ENCODE measurements at places on chromosomes 3 and 15.

DNA sequence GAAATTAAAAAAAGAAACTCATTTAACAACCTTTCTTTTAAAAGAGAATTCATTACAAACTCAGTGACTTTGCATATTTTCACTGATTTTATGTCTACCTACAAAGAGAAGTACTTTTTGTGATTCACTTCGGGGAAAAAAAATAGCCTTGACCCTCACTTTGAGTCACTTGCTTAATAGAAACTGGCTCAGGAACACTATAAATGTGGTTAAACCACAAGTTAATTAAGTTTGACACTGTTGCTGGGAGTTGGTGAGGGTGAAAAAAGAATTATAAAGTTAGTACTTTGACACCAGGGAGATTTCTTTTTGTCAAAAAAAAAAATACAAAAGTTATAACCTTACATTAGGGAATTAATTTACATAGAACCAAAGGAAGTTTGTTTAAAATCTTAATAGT, 810.9 kb downstream of the NR2F2 start:
- DNase-seq, result no peak

GRCh38 chr15:33021806-33022389, 172.6 kb downstream of the FMN1 start:
- DNase-seq, result no peak

- no peak for DNase-seq
Observed at GRCh38 chr3:195546130-195546560, 3.0 kb upstream of the PPP1R2 start.

GRCh38 chr3:124532071-124532470, 198.2 kb upstream of the UMPS start:
- DNase-seq, result no peak

GRCh38 chr3:71591101-71591500, 7.6 kb upstream of the FOXP1 start:
- no peak for DNase-seq

GRCh38 chr3:147940405-147941193, 531.4 kb downstream of the ZIC1 start:
- no peak for DNase-seq

DNA sequence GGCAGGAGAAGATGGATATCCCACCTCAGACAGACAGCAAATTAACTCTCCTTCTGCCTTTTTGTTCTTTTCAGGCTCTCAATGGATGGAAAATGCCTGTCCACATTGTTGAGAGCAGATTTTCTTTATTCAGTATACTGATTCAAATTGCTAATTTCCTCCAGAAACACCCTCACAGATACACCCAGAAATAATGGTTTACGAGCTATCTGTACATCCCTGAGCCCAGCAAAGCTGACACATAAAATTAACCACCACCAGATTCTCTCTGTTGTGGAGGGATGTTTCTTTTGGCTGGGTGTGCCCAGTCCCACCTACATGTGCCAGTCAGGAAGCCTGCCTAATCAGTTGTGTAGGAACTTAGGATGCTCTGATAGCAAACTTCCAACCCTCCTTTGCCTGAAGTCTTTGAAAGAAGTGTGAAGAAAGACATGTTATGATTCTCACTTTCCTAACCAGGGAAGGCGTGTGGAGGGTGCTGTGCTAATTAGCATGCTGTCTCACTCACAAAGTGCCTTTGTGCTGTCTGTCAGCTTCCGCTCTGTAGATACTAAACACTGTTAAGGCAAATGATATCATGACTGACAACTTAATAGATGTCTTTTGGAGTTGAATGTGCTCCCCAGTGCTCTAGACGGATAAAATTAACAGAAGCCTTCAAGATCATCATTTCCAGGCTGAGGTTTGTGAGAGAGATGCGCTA, 208.5 kb downstream of the CLSTN2 start:
- DNase-seq, result no peak

- no peak for DNase-seq
Observed at GRCh38 chr3:133074977-133075376, 36.8 kb downstream of the TMEM108 start.

- no peak for DNase-seq
Observed at GRCh38 chr15:78092261-78093041, at the start of gene SH2D7. Gene SH2D7 (plus strand): TSS chr15:78092561. CDS start chr15:78092585, 24 bp downstream.

DNA sequence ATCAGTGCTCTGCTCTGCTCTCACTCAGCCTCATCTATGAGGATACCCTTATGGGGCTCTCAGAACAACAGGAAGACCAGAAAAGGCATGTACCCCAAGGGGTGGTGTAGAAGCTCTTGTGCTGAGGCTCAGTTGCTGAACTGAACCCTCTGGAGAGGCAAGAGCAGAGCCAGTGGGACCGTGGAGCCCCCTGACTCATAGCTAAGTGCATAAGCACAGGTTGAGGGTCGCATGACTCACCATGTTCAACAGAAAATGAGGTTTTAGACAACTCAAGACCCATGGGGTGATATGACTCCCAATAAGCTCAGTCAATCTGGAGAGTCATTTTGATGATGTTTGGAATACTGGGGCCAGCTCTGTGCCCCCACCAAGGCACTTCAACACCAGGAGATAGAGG, 37.3 kb downstream of the CRYGS start:
- no peak for DNase-seq

DNA sequence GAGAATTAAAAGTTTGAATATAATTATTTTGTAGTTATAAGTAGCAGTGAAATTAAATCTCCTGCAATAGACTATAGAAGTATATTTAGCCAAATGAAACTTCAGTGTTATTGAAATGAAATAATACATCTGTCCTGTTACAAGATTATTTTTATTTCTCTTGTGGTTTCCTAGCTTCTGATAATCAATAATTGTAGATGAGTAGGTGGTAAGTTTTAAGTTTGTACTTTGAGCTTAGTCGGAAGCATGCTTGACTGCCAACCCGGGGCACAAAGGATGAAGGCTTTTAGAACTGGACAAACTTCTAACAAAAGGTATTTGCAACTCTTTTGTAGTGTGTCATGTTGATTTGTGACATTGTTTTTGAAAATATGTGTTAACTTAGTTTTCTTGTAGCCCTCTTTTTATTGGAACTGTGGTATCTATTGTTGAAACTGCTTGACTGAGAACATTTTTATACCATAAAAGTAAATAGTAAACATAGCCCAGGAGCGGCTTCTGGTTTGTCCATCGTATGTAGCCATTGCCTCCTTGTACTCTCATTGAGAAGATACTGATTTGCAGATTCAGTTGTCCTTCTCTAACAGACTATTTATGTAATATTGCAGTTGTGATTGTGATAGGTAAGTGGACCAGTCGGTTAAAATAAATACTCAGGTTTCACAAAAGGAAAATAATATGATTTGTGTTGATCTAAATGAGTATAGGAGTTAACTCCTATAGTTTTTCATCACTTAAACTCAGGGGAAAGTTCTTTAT, 2.9 kb downstream of the CTNNB1 start:
- no peak for DNase-seq

- no peak for DNase-seq
Observed at GRCh38 chr15:66600240-66600627, 34.4 kb upstream of the LCTL start.

DNA sequence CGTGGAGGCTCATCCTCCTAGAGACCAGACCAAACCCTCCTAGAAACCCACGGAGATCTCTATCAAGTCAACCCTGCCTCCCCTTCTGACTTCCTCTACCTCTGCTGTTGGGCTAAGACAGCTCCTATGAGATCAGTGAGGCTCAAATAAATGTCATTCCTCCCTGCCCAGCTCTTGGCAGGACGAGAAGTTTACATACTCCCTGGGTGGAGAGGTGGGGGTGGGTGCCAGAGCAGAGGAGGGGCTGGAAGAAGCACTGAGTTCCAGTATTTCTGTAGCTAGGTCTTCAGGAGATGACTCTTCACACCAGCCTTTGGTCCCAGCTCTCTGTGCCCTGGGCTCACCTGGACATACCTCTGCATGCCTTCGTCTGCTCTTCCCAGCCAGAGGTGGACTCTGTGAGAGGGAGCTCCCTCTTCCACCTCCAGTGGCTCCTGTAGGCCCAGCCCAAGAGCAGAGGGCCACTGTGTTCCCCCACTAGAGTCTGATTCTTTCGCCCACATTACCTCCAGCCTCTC, 42.4 kb upstream of the TLE3 start:
- DNase-seq, result no peak

- DNase-seq, result no peak
Observed at GRCh38 chr3:66153481-66154443, 67.0 kb upstream of the SLC25A26 start.

DNA sequence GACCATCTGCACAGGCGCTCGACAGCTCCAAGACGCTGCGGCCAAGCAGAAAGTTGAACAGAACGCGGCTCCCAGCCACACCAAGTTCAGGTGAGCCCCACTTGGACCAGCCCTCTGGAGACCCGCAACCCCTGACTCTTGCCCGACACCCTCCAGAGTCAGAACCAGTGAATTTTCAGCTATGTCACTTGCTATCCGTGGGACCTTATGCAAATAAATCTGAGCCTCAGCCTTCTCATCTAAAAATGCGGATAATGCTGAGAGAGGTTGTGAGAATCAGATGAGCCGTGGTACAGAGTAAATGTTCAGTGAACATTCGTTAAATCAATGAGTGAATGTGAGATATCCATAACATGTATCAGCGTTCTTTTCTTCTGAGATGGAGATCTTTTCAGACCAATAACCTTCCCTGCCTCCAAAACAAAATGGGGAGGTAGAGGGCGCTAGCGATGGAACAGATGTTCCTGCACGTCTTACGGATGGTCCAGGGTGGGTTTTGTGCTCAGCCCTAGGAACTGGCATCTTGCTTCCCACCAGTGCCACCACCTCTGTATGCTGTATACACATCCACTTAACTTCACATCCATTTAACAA, 524 bp downstream of the MRPS11 start:
- no peak for DNase-seq

DNA sequence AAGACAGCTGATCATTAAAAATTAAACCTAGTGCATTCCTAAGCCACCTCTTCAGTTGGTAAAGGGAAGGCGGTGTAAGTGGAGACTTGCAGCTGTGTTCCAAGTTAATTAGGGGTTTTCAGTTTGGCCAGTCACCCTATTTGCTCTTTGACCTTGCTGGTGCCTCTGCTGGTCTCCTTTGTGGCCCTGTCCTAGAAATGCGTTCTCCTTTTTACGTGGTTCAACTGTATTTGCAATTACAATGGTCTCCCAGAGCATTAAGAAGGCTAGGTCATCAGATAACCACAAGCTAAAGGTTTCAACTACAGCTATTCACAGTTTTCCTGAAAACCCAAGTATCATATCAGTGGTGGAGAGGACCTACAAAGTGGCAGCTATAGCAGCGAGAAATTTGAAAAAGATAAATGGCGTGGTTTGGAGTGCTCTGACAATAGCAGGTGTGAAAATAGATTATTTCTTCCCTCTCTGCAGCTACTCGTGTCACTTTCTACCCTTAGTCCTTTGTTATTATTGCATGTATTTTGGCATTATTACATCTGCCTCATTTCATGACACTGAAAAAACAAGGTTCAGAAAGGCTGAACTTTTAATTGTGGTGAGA, 203.5 kb upstream of the TBC1D5 start:
- DNase-seq, result no peak

GRCh38 chr3:158458464-158458863, 112.5 kb upstream of the MLF1 start:
- DNase-seq, result no peak

DNA sequence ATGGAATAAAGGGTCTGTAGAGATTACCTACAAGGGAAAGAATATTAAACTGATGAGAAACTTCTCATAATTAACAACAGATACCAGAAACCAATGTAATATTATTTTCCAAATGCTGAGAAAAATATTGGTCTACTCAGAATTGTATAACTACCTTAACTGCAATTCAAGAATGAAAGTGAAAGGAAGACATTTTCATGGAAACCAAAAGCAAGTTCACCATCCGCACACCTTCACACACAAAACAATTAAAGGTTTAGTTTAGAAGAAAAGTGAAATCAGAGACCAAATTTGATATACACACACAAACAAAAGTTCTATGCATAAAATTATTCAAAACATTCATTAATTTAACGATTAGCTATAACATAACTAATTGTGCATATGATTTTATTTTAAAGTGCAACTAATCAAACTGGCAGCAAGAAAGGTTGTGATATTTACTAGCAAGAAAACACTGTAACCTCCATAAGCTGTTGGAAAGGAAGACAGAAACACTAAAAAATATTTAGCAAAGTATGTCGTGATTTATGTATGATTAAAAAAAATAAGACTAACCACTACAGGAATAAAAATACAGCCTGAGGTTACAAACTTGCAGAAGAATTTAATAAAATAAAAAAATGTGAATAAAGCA, 395.5 kb downstream of the FGF12 start:
- DNase-seq, result no peak

GRCh38 chr3:61162965-61163364, 88.3 kb downstream of the FHIT start:
- no peak for DNase-seq

GRCh38 chr3:40663280-40663679, 138.5 kb downstream of the ZNF621 start:
- no peak for DNase-seq

- no peak for DNase-seq
Observed at GRCh38 chr3:69463531-69463930, 77.6 kb upstream of the FRMD4B start.

GRCh38 chr3:31896648-31897433, 84.2 kb downstream of the OSBPL10 start:
- DNase-seq, result no peak

DNA sequence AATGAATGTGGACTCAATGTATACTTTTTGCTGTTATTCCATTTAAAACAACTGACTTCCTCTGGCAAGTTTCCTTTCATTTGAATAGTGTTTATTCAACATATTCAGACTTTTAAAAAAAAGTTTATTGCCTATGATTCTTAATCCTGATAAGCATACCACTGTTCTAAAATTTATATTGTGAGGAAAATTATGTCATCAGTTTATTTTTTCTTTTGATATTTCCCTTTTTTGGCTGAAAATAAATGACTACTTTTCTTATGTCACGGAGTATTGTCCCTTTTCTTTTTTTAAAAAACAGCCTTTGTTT, 109.5 kb downstream of the CDIN1 start:
- no peak for DNase-seq

DNA sequence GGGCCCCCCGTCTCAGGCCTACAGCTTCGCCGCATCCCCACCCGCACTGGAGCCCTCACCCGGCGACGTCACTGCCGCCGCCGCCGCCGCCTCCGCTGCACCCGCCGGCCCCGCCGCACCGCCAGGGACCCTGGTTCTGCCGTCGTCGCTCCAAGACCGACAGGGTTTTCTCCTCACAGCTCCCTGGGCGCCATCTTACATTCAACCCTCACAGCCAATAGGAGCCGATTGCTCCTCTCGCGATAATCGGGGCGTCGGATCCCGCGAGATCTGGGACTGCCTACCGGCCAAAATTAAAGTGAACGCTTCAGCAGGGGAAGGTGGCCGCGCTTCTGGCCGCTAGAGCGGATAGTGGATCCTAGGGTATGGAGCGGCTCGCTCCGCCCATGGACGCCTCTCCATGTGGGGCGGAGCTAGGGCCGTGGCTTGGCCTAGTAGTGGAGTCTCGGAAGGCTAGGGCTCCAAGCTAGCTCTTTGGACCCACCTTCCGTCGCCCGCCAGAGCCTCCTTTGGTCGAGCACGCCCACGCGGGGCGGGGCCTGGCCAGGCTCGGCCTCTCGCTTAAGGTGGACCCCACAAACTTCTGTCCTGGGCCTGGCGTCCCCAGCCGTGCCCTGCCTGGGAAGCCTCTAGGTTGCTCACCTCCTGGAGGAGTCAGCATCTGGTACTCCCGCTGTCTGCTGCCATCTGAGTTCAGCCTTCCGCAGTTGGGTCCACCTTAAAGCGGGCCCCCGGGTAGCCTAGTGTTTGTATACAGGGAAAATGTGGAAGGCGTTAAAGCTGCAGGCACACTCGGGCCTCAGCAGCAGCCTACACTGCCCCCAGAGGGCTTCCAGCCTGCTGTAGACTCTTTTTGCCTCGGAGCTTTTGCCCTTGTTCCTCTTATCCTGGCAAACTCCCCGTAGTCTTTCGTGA, at the start of gene QRICH1:
QRICH1 (minus strand) TSS at position 219 of the 915 bp plus-strand sequence. CDS start 17,054 bp downstream, outside the sequence.
- DNase-seq, result peak; percentile 98
